ENCODE measurements at places on chromosomes 11 and 22. TPM values are rescaled to one million over a fixed set of nuclear protein-coding genes. Genes with fewer than 3 reads are reported as not detected.

Gene DAGLA
- 5.5 TPM for total RNA-seq

DNA sequence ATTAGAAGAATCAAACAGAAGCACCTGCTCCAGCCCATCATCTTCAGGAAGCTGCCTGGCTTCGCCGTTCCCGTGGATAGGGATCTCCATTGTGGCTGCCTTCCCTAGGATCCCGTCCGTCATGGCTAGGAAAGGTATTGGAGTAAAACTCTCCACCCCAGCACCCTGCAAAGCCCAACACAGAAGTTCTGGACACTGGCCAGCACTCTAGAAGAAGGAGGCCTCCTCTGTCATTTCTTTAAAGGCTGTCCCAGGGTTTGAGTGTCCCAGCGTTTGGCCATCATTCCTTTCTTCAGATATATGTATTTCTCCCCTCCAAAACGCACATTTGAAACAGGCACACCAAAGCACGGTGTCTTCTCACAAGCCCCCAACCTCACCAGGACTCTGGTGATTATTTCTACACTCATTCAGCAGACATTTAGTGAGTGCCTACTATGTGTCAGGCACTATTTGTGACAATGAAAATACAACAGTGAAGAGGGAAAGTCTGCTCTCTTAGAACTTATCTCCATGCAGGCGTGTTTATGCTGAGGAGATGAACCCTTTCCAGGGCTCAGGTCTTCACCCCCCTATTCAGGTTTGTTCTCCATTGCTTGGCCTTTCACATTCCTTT lies 724 bp downstream of the ARFIP2 start:
- no peak for DNase-seq
- peak overlapping the region; percentile 79 for H3K4me3 ChIP-seq
- H3K27ac ChIP-seq, result peak overlapping the region; percentile 77

DNA sequence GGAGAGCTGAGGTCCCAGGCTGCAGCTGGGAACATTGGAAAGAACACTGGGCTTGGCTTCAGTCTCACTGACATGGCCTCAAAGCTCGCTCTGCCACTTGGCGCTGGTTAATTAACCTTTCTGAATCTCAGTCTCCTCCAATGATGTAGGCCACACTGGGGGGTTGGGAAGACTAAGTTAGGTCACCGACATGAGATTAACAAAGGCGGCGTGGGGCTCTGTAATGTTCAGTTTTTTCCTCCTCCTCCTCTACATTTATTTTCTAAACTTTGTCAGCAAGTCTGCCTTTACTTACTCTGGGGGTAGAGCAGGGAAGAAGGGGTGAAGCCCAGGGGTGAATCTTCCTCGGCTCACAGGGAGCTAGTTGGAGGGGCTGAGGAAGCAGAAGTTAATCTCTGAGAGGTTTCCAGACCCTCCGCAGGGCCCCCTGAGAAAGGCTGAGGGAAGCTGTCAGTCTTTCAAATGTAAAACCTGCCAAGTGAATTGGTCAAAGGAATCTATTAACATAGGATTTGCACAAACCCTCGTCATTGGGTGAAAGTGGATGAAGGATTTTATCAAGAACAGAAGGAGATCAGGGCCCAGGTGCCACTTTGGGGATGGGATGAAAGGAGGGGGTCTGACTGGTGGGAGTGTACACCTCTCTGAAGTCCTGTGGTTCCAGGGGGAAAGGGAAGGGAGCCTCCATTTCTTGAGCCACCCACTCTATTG lies 32.1 kb upstream of the TENM4 start:
- no peaks in the 10 kb centered on the region for H3K27me3 ChIP-seq
- no peak for DNase-seq
- H3K4me1 ChIP-seq, result peaks cover 10% of the 10 kb centered on the region
- no peak overlapping the region for H3K4me3 ChIP-seq
- no peaks in the 10 kb centered on the region for H3K36me3 ChIP-seq

GRCh38 chr11:15196704-15197103 lies 82.0 kb downstream of the INSC start:
- H3K27ac ChIP-seq, result no peak overlapping the region
- H3K4me1 ChIP-seq, result no peaks in the 10 kb centered on the region
- H3K36me3 ChIP-seq, result no peaks in the 10 kb centered on the region
- no peaks in the 10 kb centered on the region for H3K27me3 ChIP-seq
- DNase-seq, result no peak

DNA sequence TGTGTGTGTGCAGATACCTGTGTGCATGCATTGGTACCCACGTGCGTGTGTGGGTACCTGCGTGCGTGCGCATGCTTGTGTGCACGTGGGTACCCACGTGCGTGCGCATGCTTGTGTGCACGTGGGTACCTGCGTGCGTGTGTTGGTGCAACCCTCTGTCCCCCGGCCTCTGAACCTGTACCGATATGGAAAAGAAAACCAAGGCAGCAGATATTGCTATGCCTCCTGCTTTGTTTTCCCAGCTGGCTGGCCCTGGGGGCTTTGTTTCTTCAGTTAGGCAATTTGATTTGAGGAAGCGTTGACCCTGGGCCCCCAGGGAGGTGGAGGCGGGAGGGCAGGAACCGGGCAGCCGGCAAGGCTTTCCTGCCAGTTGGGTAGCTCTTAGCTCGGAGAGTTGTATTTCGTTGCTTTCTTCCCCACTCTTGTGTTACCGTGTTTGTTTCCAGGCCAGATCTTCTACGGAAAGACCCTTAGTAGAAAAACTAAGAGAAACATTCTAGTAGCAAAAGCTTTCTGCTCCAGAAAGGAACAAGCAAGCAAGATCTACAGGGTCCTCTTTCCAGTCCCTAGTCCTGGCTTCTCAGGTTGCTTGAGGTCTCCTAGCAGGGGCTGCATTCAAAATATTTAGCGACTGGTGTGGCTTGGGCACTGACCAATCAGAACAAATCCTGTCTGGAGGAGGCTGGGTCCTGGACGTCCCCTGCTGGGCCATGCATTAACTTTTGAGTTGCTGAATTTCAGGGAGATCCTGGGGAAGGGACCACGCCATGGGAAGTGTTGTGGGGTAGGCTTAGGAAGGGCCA lies 26.3 kb upstream of the SORL1-AS1 start:
- H3K27me3 ChIP-seq, result no peaks in the 10 kb centered on the region
- no peaks in the 10 kb centered on the region for H3K36me3 ChIP-seq

GRCh38 chr11:66237867-66238266 lies 30.6 kb upstream of the RAB1B start:
- H3K4me1 ChIP-seq, result no peaks in the 10 kb centered on the region
- H3K27ac ChIP-seq, result no peak overlapping the region
